Activated CD4-positive, CD25-positive, alpha-beta regulatory T cell treated with anti-CD3 and anti-CD28 coated beads, Interleukin-2, amount 50 U/mL, for 72 hours (primary cell): ENCODE measurements at places on chromosomes 12 and 14.
A peak's percentile ranks its signal among the peaks of the same experiment; 100 is the strongest.

DNA sequence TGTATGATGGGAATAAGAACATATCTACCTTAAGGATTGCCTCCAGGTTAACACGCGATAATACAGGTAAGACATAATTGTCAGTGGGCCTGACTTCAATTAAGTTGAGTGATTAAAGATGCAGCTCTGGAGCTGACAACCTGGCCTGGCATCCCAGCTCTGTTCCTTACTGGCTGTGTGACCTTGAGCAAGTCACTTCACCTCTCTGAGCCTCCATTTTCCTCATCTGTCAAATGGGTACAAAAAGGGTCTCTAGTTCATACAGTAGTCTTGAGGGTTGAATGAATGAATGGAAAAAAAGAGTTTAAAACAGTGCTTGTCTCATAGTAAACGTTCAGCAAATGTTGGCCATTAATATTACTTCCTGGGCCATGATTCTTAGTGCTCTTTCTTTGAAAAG is 213.9 kb downstream of the PHETA1 start:
- no peak for DNase-seq

DNA sequence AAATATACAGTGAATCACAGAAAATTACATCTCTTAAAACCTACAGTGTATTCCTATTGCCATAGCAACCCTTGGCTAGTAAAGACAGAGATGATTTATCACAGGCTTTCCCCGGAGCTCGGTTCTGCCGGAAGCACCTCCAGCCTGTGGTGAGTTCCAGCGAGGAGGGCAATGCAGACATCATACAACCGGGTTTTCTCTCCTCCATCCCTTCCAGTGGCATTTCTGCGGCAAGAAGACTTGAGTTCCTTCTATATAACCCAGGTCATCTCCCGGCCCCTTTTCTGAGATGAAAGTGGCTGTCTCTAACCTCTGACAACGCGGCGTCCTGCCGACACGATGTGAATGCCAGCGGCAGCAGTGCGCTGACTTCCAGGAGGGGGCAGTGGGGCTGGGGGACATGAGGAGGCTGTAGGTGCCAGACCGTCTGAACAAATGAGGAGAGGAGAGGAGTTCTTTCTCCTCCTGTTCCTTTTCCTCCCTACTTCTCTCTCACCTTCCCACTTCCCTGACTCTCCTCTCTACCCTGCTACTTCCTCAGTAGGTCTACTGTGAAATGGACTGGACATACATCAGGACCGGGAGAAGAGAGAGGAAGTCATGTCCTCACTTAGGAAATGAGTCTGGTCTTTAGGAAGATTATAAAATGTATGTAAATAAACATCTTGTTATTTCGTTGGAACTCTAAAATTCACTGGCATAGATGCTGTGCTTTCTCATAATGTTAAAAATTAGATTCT is 68.6 kb upstream of the MAX start:
- DNase-seq, result peak; percentile 39

GRCh38 chr12:56695327-56696101 is 7.4 kb upstream of the PTGES3 start:
- no peak for DNase-seq

GRCh38 chr14:55697414-55697861 is 117.4 kb downstream of the KTN1 start:
- DNase-seq, result no peak

DNA sequence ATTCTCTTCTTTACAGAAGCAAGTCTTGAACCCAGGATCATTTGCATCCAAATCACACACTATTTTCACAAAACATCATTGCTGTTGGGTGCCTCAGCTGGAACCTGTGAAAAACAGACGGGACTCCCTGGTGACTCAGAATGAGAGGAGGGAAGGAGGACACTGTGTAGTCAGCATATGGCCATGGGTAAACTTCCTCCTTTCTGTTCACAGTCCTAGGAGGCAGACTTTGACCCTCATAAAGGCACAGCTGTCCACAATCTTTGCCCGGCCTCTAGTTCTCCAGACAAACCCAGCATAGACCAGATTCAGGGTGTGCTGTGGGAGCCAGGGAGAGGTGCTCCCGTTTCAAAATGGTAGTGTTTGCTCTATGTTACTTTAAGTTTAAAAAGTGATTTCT is 62.0 kb downstream of the DYRK2 start:
- DNase-seq, result no peak

GRCh38 chr12:111425655-111426054 is 19.9 kb downstream of the SH2B3 start:
- no peak for DNase-seq

DNA sequence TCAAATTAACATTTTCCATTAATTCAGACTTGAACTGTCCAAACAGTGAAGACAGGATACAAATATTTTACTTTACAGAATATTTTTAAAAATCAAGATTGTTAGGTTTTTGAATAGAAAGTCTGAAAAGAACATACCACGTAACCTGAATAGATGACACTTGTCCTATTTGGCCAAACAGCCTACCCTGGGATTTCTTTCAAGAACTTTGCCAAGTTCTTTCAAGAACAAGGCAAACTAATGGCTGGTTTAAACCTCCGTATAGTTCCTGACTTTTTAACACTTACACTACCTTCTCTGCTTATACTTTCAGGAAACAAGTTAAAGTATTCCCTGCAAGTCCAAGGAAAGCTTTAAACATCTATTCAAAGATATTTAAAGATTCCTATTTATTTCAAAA is 35.0 kb downstream of the MAP4K5 start:
- no peak for DNase-seq

GRCh38 chr14:22422238-22422637 is 166.8 kb downstream of the DAD1 start:
- no peak for DNase-seq

DNA sequence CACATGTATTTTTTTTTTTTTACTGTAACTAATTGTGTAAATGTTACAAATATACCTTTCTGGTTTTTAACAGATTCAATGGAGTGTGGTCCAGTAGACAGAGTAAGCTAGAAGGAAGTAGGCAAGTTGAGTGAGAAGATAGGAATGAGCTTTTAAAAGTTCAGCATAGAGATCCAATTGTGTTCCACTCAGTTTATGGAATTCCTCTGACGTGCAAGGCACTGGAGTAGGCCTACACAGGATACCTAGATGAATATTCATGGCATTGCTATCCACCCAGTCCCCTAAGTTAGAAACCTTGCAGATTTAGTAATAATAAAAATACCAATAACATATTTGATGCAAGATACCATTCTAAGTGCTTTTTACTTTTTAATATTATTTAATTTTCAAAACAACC is 225.6 kb upstream of the ARID2 start:
- no peak for DNase-seq

GRCh38 chr14:71438684-71439083 is 493.5 kb upstream of the RGS6 start:
- DNase-seq, result no peak

DNA sequence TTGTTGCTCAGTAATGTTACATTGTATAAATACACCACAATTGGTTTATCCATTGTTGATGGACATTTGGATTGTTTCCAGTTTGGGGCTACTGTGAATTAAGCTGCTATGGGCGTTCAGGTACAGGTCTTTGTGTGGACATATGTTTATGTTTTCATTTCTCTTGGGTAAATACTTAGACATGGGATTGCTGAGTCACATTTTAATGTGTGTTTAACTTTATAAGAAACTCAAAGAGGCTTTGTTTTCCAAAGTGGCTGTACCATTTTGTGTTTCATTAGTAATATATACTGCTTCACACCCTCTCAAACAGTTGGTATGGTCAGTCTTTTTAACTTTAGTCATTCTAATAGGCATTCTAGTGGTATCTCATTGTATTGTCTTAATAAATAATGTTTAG is 225.0 kb downstream of the SPTSSA start:
- DNase-seq, result no peak

DNA sequence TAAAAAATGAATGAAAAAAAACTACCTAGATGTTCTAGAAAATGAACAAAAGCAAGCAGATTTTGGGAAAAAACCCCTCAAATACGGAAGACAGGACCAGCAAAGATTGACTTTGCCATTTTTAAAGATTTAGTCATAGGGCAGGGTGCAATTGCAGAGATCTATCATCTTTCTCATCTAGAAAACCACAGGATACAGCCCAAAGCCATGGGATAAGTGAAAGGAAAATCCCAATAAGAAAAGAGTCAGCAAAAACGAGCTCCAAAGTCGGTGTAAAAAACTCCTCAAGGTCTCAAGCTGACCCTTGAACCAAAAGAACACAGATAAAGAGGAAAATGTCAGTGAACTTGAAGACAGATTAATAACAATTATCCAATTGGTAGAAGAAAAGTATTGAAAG is 28.0 kb downstream of the CEP290 start:
- no peak for DNase-seq

- no peak for DNase-seq
Measured at GRCh38 chr14:99792551-99793212, 531 bp upstream of the EML1 start.

DNA sequence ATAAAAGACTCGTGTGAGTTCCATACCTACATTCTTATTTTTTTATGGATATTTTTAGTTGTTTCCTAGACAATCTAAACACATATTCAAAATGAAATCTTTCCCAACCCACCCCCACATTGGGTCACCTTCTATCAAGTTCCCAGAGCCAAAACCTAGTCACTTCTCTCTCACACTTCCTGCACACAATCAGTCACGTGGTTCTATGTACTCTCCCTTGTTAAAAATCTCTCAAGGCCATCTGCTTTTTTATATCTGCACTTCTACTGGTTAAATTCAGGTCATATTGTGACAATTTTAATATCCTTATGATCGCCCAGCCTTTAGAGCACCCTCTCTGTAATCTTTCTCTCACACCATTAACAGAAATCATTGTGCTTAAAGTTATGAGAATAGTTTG is 175.0 kb upstream of the SYT10 start:
- DNase-seq, result no peak
